ENCODE measurements at places on chromosomes 4 and X.
A peak's percentile ranks its signal among the peaks of the same experiment; 100 is the strongest.

DNA sequence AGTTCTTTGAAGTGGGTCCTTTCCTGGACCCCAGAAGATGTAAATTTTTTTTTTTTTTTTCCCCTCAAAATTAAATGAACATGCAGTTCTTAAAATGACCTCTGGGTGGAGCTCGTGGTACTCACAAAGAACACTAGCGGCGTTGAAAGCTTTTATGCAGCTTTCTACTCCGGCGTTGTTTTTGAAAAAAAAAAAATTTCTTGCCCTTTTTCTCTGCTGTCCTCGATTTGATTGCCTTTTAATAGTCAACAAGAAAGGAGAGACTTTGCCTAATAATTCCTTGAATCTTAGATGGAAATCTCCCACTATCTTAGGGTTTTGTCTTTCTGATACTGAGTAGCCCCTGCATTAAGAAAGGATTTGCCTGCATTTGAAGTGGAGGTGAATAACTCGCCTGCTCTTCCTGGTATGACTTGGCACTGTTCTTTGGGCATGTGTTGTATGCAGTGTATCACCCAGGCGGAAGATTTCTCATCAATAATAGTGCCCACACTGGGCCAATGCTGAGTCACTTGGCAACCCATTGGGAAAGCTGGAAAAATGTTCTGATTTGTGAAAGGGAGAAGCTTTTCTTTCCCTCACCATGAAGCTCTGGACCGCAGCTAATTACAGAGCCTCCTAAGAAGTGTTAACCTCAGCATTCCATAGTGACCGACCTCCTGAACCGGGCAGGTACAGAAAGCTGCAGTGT lies 104.0 kb downstream of the PHEX start:
- no peak for ATAC-seq

DNA sequence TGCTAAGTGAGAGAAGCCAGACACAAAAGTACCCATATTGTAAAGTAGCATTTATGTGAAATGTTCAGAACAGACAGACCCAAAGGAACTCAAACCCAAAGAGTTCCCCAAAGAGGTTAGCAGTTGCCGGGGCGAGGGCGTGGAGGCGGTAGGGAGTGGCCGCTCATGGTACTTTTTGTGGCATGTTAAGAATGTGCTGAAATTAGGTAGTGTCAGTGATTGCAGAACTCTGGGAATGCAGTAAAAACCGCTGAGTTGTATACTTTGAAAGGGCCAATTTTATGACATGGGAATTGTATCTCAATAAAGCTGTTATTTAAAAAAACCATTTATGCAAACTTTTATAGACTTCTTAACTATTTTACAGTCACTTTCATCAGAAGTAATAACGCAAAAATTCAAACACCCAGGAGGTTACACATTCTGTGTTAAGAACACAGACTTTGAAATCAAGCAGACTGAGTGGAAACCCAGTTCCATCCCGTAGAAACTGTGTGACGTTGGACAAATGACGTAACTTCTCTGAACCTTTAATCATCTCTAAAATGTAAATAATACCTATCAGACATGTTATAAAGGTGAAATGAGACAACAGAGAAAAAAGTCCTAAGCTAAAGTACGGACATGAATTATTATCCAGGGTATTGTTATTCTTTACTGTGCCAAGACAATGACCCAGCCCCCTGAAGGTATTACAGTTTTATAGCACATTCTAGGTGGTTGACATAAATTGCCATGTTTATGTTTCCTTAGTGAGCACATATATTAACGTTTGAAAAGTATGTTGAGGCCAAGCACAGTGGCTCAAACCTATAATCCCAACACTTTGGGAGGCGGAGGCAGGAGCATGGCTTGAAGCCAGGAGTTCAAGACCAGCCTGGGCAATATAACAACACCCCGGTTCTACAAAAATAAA lies 19.7 kb downstream of the ZFP42 start:
- no peak for ATAC-seq

GRCh38 chr4:40688446-40689095 lies 58.9 kb upstream of the RBM47 start:
- peak; percentile 84 for ATAC-seq

DNA sequence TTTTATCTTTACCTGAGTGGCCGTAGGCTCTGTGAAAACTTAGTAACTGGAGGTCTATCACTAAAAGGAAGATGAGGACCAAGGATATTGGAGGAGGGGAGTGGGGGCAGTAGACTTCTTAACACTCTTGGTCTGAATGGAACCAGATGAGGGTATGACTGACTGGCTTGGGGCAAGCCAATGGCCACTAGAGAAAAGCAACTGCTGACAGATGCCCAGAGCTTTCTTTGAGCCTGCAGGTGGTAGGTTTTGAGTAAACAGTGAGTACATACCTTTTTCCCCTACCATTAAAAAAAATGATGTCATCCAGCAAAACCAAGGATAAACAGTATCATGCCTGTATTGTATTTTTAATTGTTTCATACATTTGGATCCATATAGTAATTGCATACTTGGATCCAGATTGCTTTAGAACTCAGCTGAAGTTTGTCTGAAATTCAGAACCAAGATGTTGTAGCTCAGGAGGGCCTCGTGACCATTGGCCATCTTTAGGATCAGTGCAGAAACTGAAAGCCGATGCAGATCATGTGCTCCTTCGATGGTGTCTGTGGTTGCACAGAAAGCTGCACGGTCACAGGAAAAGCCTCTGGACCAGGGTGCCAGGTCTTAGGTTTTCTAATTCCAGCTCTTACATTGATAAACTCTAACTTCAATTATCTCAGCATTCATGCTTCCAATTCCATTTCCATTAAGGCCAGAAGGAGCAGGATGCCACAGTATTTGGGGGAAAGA lies 131.0 kb downstream of the PDGFRA start:
- ATAC-seq: no peak

GRCh38 chrX:39559229-39559628 lies 538.5 kb downstream of the BCOR start:
- no peak for ATAC-seq

DNA sequence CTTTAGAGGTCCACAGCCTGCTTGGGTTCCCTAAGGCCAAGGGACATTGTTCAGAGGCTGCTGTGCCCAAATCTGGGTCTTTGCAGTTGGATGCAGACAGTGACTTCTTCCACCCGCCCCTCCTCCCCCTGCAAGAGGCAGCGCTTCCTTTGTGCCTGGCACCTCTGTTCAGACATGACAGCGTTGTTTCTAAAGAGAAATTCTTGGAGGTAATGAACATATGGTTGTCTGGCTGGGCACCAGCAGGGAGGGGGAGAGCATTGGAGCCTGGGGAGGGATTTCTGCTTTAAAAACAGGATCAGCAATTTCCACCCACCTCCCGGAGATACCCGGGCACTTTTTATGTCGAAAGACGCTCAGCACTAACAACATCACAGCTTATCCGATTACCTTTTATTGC lies 51.5 kb downstream of the PSAPL1 start:
- ATAC-seq: no peak

GRCh38 chr4:140071806-140072205 lies 82.2 kb downstream of the MAML3 start:
- peak; percentile 96 for ATAC-seq

DNA sequence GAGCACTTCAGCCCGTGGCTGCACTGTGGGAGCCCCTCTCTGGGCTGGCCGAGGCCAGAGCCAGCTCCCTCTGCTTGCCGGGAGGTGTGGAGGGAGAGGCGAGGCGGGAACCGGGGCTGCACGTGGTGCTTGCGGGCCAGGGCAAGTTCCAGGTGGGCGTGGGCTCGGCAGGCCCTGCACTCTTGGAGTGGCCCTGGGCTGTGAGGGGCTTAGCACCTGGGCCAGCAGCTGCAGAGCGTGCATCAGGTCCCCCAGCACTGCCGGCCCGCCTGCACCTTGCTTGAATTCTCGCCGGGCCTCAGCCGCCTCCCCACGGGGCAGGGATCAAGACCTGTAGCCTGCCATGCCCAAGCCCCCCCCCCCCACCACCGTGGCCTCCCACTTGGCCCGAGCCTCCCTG lies 28.9 kb upstream of the APOOL start:
- ATAC-seq: no peak

GRCh38 chr4:173446416-173446815 lies 47.5 kb upstream of the SCRG1 start:
- no peak for ATAC-seq

GRCh38 chrX:93229036-93229435 lies 444.3 kb downstream of the NAP1L3 start:
- no peak for ATAC-seq

GRCh38 chr4:159455675-159456237 lies 352.9 kb downstream of the RAPGEF2 start:
- no peak for ATAC-seq

GRCh38 chr4:125707397-125707796 lies 392.6 kb downstream of the FAT4 start:
- no peak for ATAC-seq

DNA sequence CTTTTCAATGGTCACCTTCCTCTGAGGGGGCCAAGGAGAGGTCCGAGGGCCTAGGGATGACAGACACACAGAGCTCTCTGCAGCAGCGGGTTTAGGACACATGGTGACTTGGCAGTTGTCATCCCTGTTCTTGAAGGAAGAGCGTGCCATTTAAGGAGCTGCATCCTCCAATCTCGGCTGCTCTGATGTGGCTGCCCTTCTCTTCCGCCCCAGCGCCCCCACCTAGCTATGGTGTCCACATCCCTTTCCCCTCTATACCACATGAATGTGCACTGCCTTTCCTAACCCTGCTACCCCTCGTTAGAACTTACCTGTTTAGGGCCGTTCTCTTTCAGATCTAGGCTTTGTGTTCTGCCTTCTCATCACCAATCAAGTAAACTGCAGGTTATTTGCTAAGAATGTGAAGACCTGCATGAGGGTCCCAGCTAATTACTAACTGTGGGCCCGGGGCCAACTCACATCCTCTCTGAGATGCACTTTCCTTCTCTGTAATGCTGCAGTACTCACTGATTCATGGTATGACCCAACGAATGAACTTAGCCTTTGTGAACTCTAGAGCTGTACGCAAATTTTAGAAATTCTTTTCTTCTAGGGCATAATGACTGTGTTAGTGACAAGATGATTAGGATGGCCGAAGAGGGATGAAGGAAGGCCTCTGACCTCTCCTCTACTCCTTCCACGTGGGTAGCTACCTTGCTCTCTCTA lies 38.2 kb downstream of the CHST7 start:
- ATAC-seq: peak; percentile 41

Measured in activated CD4-positive, CD25-positive, alpha-beta regulatory T cell treated with anti-CD3 and anti-CD28 coated beads, Interleukin-2, amount 50 U/mL, for 24 hours (primary cell).